Islet precursor cell (in vitro differentiated cells): ENCODE measurements at places on chromosomes 13 and 19.

DNA sequence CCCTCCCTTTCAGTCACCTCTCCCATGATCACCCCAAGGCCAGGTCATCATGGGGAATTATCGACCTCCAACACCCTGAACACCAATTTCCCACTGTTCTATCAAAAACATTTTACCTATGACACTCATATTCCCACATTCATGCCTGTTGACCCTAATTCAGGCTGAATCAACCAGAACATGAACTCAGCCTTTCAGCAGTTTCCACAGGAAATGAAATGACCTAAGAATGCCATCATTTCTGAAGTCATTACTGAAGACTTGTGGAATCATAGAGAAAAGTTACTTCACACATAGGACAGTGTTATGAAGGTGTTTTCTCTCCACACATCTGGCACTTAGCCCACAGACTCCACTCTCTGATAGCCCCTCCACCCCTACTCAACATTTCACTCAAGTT lies 29.9 kb upstream of the FAM124A start:
- DNase-seq: no peak

DNA sequence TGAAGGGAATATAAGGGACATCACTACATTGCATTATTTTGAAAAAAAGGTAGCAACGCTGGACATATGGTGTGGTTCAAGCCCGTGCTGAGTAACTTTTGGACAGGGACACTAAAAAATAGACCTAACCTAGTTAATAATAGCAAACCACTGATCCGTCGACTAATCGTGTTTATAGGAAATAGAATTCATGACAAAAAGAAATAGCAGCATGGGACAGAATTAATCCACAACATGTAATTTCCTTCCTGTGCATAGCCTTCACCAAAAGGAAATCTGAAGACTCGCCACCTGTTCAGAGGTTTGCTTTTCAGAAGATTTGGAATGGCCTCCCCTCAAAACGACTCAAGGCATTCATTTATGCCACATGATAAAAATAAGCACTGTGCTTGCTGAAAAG lies 128.7 kb downstream of the FGF14 start:
- DNase-seq: no peak

- DNase-seq: peak; percentile 94
These were observed 3.0 kb downstream of the CNFN start for GRCh38 chr19:42386974-42387707.

DNA sequence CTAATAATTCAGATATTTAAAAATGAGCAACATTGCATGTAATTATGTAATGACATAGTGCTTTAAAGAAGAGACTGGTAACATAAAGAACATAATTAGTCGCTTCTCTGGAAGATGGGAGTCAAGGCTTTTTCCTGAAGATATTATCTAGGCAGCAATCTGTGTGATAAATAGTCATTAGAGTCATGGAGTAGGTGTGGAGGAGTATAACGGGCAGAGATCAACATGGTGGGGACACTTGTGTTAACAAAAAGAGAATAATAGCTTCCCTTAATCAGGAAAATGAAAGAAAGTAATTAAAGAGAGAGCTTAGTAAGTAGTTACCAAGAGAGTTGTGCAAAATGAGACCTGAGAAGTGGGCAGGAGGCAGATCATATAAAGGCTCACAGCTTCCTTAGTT lies 1417.1 kb upstream of the ATXN8OS start:
- no peak for DNase-seq

- DNase-seq: no peak
These were observed 55.4 kb downstream of the KDM4B start for GRCh38 chr19:5024282-5024681.

DNA sequence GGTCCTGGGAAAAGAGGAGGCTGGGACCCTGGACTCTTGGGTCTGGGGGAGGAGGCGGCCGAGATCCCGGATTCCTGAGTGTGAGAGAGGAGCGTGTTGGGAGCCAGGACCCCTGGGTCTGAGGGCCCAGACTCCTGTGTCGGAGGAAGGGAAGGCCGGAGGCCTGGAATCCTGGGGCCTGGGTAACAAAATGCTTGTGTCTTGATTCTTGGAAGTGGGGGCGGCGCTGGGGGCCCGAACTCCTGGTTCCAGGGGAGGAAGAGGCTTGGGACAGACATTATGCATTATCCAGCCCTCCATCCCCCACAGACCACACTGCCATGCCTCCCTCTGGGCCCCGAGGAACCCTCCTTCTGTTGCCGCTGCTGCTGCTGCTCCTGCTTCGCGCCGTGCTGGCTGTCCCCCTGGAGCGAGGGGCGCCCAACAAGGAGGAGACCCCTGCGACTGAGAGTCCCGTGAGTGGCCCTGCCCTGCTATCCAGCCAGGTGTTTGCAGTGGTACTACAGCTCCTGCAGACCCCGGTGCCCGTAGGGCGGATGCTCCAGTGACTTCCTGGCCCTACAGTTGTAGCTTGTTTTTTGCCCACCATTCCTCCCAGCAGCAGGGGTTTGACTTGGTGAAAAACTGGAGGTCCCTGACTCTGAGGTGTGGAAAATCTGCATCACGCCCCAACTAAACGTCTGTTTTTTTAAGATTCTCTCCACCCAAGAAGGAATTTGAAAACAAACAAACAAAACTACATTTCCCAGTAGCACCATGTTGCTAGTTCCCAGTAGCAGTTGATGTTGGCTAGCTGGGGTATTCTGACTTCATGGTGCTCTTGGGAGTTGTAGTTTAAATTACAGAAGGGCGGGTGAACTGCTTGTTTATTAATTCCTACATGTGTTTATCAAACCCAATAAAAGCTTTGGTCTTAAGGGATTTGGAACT lies 630 bp downstream of the NUCB1 start:
- no peak for DNase-seq

DNA sequence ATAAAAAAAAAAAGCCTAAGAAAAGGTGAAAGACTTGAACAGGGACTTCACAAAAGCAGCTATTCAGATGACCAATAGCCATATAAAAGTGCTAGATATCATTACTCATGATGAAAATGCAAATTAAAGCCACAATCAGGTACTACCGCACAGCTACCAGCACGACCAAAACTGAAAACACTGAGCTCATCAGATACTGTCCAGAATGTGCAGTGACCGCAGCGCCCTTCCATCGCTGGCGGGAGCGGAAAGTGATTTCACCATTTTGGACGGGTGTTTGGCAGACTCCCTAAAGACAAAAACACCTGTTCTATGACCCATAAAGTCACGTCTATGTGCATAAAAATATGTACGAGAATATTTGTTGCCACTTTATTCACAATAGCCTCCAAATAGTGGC lies 60.7 kb downstream of the SLC6A16 start:
- DNase-seq: no peak

- no peak for DNase-seq
These were observed 1599.2 kb downstream of the EFNB2 start for GRCh38 chr13:104936304-104936703.

DNA sequence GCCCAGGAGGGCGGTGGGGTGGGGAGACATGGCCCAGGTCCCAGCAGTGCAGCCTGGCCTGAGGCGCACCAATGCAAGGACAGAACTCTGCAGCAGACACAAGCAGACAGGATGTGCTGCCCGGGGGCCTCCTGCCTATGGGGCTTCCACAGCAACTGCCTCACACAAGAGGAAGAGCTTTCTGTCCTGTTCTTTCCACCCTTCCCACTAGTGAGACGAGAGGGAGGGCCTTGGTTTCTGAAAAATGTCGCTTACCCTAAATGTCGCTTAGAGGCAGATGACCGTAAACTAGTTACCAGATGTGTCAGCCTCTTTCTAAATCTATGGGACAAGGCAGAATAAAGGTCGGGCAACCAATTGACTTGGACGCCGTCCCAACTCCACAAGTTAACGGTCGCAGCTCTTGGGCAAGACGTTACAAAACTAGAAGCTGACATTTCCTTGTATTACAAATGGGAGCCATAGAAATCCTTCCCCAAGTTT lies at the start of gene LAIR1:
TSS of gene LAIR1 (minus strand) at position 157 of the 483 bp plus-strand sequence. CDS start at position 30, 127 bp downstream.
- peak; percentile 57 for DNase-seq

DNA sequence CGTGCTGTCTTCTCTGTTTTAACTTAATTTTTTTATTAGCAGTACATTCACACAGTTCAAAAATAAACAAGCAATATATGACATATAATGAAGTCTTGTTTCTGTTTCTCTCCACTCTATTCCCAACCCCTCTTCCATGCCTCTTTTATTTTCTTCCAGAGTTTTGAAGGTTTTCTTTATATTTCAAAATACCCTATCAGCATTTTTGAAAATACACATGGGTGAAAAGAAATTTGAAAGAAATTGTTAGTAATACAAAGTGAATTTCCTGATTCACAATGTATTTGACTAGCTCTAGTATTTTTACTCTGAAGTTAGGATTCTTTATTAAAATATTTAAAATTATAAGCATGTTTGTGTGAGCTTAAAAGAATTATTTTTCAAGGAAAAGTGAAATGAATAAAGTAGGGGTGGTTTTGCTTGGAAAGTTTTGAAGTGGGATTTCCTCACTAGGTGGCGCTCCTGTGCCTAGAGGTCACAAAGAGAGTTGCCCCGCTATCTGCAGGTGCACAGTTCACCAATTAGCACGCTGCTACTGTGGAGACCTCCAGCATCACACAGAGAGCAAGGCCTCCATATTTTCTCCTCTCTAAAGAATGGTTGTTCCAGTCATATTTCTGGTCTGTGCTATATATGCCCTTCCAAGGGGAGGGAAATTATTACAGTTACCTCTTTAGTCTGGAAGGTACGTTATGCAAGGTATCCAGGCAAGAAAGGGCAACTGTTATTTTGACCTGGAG lies 37.6 kb downstream of the SOX21 start:
- DNase-seq: peak; percentile 74

GRCh38 chr13:55815458-55816033 lies 1325.2 kb upstream of the PRR20A start:
- DNase-seq: peak; percentile 51

GRCh38 chr13:27915301-27916207 lies 4.2 kb upstream of the PDX1 start:
- no peak for DNase-seq

DNA sequence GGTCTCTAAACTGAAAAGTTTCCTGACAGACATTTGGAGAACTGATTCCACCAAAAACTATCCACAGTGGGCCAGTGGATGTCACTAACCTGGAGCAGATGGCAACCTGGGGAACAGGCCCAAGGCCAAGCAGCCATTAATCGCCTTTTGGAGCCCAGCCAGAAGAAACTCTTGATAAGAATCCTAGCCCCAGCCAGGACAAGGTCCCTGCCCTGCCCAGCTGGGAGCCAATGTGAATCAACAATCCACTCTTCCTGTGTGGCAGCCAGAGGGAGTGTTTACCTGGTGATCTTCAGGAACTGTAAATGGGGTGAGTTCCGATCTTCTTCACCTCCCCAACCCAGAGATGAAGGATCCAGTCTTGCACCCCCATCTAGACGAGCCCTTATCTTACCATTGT lies 14.5 kb upstream of the IGSF23 start:
- no peak for DNase-seq

DNA sequence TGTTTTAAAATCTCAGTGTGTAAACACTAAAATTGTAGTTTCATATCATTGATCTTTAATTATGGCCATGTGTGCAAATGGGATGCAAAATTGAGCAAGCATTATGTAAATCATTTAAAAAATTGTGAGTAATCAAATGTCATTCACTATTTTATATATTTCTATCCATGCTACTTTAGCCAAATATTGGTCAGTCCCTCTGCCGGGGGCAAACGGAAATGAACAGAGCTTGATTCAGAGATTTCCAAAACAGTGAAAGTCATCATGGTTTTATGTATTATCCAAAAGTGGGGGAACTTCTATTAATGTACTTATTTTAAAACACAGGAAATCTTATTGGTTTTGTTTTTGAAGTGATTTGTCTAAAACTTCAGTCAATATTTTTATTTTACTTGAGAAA lies 219.1 kb downstream of the IRS2 start:
- no peak for DNase-seq

GRCh38 chr13:92197669-92198068 lies 799.2 kb downstream of the GPC5 start:
- DNase-seq: peak; percentile 62

- no peak for DNase-seq
These were observed 3.5 kb upstream of the ZNF577 start for GRCh38 chr19:51891193-51891747.
